ENCODE measurements at places on chromosomes 5 and 9.

- no peak for DNase-seq
Measured at GRCh38 chr5:171701100-171701541, 84.5 kb upstream of the SMIM23 start.

DNA sequence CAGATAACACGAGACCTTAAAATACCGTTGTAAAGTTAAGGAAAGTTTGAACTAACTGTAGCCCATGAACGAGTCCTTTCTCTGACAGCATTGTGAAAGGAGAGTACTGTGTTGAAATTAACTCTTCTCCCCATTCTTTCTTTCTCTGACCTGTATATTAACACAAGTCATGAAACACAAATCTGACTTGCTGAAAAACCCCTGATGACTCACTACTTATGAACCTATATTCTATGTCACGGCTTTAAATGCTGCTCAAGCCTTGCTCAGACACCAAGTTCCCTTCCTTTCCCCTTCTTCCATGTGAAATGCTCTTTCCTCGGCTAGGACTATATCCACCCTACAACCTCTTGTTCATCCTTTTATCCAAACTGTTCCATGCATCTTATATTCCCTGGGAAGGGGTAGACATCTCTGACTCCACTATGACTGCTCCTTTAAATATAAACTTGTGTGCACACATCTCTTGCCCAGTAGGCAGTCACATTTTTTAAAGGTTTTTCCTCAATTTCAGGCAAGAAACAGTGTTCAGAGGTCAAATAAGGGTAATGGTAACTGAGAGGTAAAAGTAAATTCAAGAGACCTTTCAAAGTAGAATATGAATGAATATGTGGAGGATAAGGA, 142.9 kb downstream of the NFIB start:
- no peak for DNase-seq

GRCh38 chr9:38000332-38000731, 68.7 kb downstream of the SHB start:
- no peak for DNase-seq

GRCh38 chr9:9752722-9753121, 860.1 kb downstream of the PTPRD start:
- no peak for DNase-seq

DNA sequence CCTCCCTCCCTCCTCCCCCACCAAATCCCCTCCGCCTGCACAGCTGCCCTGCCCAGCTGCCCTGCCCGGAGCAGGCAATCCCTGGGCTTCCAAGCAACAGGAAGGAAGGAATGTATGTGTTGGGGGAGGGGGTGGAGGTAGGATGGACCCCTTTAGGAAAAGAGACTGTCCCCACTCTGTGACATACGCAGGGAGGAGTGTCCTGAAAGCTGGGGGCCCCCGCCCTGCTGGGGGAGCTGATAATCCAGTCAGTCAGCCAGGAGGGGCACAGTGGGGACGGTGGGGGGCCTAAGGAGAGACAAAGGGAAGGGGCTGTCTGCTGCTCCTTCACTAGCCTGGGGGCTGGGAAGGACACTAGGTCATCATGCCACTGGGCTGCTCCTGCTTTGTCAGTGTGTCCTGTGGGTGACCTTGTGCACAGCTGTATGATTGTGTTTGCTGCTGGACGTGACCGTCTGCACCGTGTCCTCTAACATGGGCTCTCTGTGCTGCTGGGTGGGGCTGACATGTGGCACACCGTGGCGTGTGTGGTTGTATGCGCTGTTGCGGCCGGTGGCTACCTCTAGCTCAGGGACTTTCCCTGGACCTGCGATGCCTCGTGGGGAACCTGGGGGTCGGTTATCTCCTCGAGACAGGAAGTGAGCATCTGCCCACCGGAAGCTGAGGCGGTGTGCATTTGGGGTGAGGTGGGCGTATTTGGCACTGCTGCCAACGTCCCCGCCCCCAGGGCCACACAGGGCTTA, 3.0 kb downstream of the N4BP3 start:
- DNase-seq: no peak

GRCh38 chr9:105259731-105260612, 15.5 kb downstream of the SLC44A1 start:
- no peak for DNase-seq

GRCh38 chr9:131630205-131630831, 85.0 kb downstream of the PRRT1B start:
- DNase-seq: no peak

DNA sequence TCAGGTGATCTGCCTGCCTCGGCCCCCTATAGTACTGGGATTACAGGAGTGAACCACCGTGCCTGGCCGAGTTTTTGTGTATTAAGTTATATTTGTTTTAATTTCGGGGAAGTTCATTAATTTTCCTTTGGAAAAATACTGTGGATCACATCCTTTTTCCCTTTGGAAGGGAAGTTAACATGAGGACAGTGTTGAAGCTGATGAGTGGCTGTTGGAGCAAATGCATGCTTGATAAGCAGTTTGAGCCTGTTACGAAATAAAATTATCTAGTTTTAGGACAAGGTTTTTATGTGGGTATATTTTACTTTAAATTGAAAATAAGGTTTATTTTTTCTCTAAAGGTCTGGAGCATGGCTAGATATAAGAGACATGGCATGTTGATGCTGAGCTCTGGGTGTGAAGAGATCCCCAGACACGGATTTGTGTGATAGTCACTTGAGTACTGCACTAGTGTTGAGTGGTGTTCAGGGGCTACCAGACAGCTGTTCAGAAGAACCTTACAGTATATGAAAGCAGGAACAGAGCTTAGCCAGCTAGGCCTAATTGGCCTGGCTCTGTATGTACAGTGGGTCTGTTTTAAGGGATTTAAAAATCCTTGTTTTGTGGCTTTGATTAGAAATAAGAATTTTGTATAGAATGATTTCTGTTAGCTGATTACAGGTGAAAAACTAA, 17.4 kb downstream of the LMNB1 start:
- DNase-seq: no peak

- no peak for DNase-seq
Measured at GRCh38 chr5:72625332-72625731, 118.1 kb upstream of the ZNF366 start.

GRCh38 chr9:77455312-77455927, 192.7 kb downstream of the GNA14 start:
- no peak for DNase-seq

- DNase-seq: no peak
Measured at GRCh38 chr5:177312649-177313181, 1.0 kb upstream of the MXD3 start.

DNA sequence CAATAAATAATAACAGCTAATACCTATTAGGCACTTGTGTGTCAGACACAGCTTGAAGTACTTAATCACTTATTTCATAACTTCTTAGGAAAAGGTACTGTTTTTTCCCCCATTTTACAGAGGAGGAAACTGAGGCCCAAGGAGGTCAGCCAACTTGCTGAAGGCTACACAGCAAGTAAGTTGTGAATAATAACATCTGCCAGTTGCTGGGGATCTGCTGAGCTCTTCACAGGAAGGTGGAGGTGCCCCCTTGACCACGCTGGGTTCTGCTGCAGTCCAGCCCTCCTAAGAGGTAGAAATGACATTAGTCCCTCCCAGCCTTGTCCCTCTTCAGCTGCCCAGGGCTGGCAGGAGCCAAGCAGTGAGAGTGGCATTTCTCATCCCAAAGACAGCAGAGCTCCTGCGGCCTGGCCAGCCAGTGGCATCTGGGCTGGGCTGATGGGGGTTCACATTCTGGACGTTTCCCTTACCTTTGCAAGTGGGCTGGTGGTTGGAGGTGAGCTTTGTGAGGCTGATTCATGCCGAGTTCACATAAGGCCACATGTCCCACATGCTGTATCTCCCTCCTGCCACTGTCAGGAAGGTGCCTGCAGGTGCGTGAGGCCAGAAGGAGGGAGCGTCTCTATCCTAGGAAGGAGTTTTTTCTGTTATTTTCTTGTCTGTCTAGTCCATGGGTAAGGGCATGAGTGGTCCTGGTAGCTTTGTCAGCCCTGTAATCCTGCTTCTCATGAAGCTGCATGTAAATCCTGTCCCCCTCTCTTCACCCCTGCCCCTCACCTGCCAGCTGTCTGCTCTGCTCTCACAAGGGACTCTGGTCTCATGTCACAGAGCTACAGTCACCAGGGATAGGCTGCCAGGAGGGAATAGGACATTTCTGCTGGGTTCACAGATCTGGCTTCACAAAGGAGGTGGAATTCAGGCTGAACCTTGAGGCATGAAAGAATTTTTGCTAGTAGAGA, 171.7 kb downstream of the MACROH2A1 start:
- no peak for DNase-seq

DNA sequence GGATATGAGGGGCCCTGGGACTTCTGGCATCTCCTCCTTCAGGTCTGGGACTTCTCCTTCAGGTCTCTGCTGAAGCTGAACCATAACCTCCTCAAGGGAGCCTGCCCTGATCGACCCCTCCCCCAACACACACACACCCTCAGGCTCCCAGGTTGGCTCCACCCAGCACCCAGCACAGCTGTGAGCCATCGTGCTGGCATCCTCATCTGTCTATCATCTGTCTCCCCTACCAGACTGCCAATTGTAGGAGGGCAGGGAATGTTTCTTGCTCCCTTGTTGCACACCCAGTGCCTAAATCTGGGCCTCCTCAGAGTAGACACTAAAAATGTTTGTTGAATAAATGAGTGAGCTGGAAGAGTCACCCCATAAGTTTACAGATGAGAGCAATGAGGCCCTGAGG, 71.4 kb downstream of the LRSAM1 start:
- no peak for DNase-seq

- DNase-seq: no peak
Measured at GRCh38 chr9:1453636-1454035, 403.5 kb downstream of the DMRT2 start.

DNA sequence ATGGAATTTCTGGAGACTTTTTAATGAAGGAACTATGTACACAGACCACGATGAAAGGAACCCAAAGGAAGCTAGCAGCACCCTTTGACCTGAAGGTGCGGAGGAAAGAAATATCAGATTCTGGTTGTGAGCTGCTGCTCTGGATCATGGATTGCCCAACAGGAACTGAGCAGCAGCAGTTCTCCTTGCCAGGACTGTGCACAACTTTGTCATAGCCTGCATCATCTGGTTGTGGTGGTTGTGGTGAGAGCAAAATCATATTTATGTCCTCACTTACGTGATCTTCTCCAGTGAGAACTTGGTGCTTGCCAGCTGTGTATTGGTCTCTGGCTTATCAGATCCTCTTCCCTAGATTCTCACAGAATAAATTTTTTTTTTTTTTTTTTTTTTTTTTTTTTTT, 70.7 kb upstream of the LPAR1 start:
- DNase-seq: no peak

DNA sequence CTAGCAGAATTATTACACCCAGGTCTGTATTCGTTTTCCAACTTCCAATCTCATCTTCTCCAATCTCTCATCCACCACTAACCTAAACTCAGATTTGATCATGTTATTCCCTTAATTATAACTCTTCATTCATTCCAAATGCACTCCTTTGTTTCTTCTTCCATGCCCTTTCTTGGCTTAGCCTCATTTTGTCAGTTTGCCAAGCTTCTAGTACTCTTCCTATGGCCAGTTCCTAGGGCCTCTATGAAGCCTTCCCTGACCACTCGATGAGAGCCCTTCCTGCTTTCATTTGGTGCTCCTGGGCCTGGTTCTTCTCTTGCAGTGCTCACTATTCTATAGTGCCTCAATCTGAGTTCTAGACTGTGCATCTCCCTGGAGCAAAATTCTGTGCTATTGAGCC, 5.8 kb downstream of the FAM219A start:
- DNase-seq: no peak

- DNase-seq: no peak
Measured at GRCh38 chr5:157326440-157327005, 60.6 kb downstream of the CYFIP2 start.

DNA sequence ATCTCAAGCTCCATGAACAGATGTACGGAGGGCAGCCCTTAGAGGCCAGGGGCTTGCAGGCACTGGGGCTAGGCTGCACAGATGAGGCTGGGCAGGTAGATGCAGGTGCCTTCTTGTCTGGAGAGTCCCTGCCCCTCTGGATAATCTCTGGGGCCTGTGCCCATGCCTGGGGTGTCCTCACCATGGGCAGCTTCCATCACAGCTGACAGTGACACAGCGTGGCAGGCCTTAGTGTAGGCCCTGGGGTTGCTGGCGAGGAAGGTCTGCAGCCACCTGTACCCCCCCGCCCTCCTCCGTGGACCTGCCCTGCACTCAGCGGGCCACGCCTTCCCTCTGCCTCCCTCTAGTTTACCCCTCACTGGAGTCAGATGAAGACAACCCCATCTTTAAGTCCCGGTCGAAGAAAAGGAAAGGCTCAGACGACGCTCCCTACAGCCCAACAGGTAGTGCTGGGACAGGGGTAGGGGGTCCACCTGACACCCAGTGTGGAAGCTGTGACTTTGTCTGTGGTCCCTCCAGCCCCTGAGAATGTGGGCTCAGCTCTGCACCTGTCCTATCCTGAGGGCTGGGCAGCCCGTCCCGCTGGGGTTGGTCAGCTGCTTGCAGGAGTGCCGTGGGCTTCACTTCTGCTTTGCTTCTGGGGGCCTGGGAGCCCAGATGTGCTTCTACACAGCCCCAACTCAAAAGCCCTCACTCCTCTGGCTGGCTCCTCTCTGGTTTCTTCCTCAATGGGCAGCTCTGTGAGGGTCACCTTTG, 98.4 kb downstream of the PHF2 start:
- DNase-seq: no peak

- no peak for DNase-seq
Measured at GRCh38 chr9:73743826-73744225, 592.2 kb downstream of the ANXA1 start.

GRCh38 chr5:114255260-114255659, 106.6 kb upstream of the KCNN2 start:
- no peak for DNase-seq

GRCh38 chr5:160421625-160422258, at the start of gene PTTG1:
TSS of gene PTTG1 (plus strand) at chr5:160421855. CDS start at chr5:160422313, 458 bp downstream.
- peak; percentile 88 for DNase-seq

- DNase-seq: no peak
Measured at GRCh38 chr5:69528035-69528434, 32.0 kb upstream of the GTF2H2C start.

GRCh38 chr5:68169903-68170302, 45.7 kb upstream of the PIK3R1 start:
- DNase-seq: no peak

Measured in NCI-H446 treated with DMSO at 0.1 percent for 48 hours (cell line).